Lung microvascular endothelial cell (primary cell): ENCODE measurements at places on chromosomes 7 and 10. TPM values are rescaled to one million over a fixed set of nuclear protein-coding genes. Genes with fewer than 3 reads are reported as not detected.

DNA sequence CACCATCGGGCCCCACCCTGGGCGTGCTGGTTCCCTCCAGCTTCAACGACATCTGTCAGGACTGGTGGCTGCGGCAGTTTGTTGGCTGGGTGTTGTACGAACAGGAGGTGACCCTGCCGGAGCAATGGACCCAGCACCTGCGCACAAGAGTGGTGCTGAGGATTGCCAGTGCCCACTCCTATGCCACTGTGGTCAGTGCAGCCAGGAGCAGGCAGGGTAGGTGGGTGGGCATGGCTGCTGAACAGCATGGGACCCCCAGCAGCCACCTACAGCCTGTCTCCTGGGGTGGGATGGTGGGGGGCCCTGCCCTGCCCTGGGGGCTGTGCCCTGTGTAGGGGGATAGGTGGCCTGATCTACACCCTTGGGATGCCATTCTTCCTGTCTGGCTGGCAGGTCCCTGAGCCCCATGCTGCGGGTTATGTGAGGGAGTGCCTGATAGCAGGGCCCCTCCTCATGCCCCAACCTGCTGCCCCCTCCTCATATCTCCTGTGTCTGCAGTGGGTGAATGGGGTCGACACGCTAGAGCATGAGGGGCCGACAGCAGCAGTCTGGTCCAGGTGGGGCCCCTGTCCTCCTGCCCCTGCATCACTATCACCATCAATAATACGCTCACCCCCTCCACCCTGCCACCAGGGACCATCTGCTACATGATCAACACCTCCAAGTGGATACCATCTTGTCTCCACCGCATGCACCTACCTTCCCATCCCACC, 56.9 kb downstream of the ZNF727 start:
- no peak for DNase-seq

PON3 gene
- under 0.01 TPM in 1 of 2 replicates, not detected in the other for total RNA-seq

- no peak for DNase-seq
Observed at GRCh38 chr10:120493411-120494312, 36.6 kb downstream of the PLPP4 start.

GRCh38 chr7:23895666-23896096, 185.7 kb downstream of the STK31 start:
- DNase-seq: no peak

GRCh38 chr10:75040576-75040975, 70.9 kb upstream of the SAMD8 start:
- DNase-seq: no peak

UCN3 gene
- total RNA-seq: not detected in 2 replicates

SLC39A12 gene
- under 0.01 TPM in 1 of 2 replicates, not detected in the other for total RNA-seq

DNA sequence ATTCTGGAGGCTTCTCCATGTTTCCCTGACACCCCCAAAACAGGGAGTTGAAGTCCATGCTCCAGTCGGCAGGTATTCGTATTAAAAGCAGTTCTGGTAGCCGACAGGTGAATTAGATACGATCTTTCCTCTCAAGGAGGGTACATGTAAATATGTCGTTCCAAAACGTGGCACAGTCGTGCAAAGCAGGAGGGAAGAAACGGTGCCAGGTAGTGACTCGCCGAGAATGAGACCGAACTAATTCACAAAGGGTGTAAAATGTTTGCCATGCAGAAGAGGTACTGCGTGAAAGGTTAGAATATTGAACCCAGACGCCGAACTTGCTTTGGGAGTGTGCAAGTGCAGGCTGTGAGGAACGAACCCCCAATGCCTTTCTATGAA, 483 bp downstream of the EDRF1 start:
- DNase-seq: no peak

TMEM130 gene
- total RNA-seq: not detected in 2 replicates

- DNase-seq: no peak
Observed at GRCh38 chr7:154575497-154575896, 427.4 kb downstream of the PAXIP1 start.

DNA sequence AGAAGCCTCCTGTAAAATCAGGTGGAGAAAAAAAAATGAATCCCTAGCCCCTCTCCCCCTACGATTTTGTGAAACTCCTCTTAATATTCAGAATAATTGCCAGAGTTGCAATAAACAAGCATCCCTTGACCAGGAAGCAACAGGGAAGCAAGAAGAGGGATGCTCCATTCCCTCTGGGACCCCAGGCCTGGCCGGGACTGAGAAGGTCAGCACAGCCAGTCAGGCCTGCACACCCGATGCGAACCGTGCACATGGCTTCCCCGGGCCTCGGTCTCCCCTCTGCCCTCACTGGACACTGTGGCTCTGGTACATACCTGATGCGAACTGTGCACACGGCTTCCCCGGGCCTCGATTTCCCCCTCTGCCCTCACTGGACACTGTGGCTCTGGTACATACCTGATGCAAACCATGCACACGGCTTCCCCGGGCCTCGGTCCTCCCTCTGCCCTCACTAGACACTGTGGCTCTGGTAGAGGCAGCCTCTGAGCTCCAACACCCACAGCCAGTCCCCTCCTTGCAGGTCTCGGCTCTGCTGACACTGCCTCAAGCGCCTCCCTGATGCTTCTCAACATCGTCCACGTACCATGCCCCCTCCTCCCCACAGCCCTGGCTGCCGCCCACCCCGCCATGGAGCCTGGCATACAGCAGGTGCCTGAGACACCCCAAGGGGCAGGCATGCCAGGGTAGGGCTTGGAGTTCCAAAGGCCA, 138.6 kb downstream of the DIP2C start:
- DNase-seq: no peak

HOXA7 gene
- total RNA-seq: 1.5 and 1.8 TPM in 2 replicates

DNA sequence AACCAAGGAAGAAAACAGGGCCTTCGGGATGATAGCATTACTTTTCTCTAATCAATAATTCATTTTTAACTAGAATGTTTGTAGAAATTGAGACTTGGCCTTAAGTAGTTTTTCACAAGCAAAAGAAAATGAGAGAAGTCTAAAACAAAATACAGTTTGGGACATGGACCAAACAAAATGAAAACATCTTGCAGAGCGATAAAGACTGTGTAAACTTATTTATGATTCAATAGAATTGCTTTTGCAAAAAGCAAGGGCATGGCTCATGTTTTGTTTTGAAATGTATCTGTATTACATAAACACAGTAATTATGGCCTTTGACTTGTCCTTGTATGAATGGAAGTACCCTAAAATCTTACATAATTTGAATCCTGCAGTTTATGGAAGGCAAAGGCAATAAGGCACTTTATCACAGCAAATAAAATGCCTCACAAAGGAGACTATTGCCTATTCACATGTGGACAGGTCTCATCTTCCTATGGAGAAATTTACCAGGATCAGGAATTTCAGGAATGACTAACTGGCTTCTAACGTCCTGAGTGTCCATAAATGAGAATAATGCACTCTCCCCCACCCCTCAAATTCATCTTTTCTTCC, 295.2 kb downstream of the PTEN start:
- DNase-seq: no peak

EXOC6 gene
- 201 and 390 TPM in 2 replicates for total RNA-seq

- peak; percentile 29 for DNase-seq
Observed at GRCh38 chr7:157474685-157475084, 137.9 kb downstream of the DNAJB6 start.

MALRD1 gene
- total RNA-seq: not detected in 2 replicates

UPK3B gene
- under 0.01 TPM in 2 replicates for total RNA-seq

DNA sequence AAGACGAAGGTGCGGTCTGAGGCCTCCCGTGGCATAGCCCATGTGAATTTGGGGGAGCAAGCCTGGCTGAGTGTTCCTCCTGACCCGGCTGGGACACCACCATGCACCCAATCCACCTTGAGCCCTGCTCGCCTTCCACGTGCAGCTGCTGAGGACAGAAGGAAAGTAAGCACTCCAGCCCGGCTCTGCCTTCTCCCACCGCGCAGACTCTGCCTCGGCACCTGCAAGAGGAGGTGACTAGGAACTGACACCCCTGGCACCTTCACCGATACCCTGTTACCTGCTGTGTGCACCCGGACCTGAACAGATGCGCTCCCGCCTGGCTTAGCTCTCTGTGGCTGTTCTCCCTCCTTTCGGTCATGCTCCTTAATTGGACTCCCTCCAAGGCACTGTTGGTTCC, 57.0 kb upstream of the OPN4 start:
- DNase-seq: no peak

GRCh38 chr7:17467386-17467945, 169.0 kb downstream of the AHR start:
- no peak for DNase-seq

SEMA3E gene
- under 0.01 and 0.20 TPM in 2 replicates for total RNA-seq

DNA sequence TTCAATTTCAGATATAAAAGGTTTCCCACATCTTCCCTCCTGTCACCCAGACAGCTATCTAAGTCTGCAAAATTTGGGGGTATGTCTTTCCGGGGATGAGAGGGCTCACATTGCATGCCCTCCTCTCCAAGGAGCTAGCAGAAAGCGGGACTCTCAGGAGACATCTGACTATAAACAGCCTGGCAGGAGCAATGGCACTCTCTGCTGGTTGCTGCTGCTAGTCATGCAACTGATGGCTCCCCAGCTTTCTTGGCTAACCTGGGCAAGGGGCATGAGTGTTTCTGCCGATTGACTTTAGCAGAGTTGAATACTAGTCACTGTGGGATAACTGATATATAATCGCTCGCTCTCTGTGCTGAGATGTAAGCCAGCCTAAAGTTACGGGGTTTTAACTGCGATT, 12.0 kb downstream of the TBX20 start:
- DNase-seq: no peak

ZNF503 gene
- total RNA-seq: 0.87 and 0.99 TPM in 2 replicates

DNA sequence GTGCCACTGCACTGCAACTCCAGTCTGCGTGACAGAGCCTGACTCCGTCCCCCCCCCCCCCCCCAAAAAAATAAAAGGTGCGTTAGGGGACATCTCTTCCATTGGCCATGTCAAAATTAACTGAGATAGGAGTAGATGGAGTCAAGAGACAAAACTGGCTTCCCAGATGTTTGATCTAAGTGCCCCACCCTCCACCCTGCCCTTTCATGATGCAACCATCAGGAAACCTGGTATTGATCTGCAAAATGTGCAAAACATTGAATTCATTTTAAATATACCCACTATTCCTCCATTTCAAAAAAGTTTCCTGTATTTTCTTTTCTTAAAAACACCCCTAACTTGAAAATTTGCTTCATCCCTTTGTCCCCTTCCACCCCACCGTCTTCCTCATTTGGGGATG, 17.5 kb downstream of the ARID5B start:
- DNase-seq: no peak

MYOZ1 gene
- total RNA-seq: not detected in 2 replicates

DNA sequence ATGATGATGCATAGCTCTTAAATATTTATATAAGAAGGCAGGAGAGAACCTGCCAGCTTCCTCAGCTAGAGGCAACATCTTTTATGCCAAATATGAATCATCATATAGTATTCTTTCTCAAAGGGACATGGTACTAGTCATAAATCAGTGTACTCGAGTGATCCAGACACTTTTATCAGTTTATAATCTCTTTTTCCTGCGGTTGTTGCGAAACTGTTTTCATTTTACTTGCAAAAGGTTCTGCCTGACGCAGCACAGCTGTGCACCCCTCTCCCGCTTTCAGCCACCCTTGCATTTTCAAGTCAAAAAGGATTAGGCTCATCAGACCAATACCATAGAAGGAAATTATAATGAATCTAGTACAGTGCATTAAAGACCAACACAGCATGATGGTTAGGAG, 332.3 kb upstream of the PRKCQ start:
- no peak for DNase-seq

DNA sequence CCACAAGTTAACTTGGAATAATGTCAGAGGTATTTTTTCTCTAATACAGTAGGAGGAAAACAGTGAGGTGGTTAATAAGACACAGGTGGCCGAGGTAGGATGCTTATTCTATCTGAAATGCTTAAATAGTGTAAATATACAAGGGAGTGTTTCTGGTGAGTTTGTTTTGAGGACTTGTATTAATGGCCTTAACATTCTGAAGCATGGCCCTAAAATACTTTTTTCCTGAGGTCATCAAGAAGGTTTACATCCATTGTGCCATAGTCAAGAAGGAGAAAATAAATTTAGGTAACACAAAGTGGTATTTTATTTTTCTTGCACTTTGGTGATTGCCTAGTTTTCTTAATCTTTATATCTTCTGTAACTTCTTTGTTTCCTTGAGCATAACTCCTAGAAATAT, 18.8 kb downstream of the GNAI1 start:
- DNase-seq: no peak

DNA sequence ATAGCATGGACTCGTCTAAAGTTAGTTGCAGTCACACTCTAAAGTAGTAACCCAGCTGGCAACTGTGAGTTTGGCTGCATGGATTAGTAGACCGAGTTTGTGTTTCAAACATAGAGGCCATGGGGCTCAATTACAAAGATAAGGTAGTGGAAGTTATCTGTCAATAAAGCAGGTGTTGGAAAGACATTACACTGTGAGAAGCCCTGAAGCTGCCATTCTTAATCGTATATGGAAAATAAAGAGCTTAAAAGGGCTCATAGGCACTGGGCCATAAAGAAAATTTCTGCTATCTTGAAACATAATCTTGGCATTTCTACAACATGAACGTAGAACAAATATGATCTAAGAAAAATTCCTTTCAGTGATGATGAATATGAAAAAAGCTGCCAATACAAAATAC, 837.7 kb downstream of the REEP3 start:
- DNase-seq: no peak
